NCI-H774 (cell line): ENCODE measurements at places on chromosomes 5 and 9.

- DNase-seq = no peak
Observed at GRCh38 chr5:168317096-168317520, 25.7 kb downstream of the WWC1 start.

DNA sequence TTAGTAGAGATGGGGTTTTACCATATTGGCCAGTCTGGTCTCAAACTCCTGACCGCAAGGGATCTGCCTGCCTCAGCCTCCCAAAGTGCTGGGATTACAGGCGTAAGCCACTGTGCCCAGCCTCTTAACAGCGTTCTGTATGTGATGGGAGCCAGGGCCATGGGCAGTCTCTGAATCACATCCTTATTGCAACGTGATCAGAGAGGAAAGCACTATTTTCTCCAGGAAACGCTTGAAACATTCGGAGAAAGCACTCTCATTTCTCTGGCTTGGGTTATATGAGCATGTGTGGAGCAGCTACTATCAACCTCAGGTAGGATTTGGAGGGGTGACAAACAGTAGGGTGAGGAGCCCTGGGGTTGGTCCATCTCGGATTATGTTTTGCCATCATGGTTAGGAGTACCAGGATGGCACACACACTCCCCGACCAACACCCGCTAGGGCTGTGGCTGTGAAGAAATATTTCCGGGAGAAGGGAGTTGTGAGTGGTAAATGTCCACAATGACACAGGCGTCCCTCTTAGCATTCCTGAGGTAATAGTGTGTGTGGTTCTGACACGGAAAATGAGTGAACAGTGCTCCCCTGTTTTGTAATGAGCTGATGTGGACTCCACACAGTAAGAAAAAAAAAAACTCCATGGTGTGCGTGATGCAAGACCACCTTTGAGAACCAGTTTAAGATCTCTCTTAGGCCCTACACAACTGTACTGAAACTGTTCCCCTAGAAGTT, 406.2 kb upstream of the ZNF608 start:
- DNase-seq = no peak

- no peak for DNase-seq
Observed at GRCh38 chr5:169650701-169651331, 13.7 kb downstream of the DOCK2 start.

GRCh38 chr5:55800924-55801323, 50.2 kb upstream of the IL31RA start:
- DNase-seq = no peak

- no peak for DNase-seq
Observed at GRCh38 chr9:135741276-135742219, 39.6 kb downstream of the KCNT1 start.

DNA sequence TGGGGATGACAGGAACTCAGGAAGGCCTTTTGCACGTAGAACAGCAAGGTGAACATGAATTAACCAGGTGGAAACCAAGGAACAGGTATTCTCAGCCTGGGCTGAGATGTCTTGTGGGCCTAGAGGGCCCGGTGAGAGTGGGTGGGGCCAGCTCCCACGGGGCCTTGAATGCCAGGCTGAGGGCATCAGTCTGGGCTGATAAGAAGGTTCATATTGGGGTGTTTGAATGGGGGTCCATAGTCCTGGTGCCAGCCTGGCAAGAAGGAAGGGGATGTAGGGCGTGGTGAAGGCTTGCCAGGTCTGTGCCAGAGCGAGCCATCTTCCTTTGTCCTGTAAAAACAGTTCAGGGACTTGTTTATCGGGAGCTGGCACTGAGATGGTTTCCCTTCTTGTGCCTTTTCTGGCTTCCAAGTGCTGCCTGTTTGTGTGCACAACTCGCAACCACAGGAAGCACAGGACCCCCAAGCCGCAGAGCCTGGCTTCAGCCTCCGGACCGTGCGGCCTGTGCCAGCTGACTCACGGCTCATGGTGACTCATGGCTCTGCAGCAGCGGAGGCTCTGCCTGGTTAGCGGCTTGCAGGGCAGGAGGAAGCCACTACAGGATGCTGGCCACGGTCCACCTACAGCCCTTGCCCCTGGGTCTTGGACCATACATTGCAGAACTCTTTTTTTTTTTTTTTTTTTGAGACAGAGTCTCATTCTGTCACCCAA, 2.4 kb downstream of the CARD19 start:
- DNase-seq = no peak

GRCh38 chr9:129258124-129258822, 80.2 kb upstream of the IER5L start:
- DNase-seq = peak; percentile 80

DNA sequence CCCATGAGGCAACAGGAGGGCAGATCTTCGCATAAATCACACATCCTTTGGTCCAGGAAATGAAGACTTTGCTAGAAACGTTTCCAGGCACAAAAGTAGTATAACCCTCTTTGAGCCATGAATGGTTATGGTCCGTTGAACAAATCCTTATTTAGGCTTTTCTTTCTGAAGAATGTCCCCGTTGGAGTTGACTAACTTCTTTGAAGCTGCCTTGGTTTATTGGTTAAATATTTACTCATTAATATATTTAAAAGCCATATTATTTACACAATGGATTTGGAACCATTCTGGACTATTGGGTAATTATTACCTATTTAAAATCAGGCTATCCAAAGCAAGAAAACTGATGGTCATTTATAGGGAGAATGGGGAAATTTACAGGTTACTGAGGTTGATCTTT, 347.6 kb upstream of the SLC30A5 start:
- DNase-seq = no peak

DNA sequence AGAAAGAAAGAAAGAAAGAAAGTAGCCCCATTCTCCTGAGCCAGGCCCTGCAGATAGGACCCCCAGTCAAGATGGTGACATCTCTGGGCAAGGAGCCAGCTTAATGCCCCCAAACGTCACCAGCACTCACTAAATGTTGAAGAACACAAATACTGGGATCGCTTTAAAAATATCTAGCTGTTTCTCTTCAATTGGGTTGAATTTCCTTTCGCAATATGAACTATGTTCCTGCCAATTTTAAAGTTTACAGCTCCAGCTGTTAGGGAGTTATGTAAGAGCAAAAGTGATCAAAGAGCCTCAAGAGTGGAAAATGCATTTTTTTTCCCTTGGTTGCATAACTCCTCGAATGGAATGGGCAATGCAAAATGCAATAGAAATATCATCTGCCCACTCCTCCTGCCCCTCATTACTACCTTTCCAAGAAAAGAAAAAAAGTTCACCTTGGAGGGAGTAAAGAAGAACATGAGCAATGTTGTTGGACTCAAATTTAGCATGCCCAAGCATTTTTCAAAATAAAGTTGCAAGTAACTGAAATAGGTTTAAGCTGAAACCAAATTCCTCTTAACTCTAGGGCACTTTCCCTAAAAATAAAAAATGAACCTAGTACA, 244.2 kb upstream of the PIK3R1 start:
- DNase-seq = no peak

GRCh38 chr5:66843065-66843464, 246.9 kb downstream of the MAST4 start:
- DNase-seq = no peak

DNA sequence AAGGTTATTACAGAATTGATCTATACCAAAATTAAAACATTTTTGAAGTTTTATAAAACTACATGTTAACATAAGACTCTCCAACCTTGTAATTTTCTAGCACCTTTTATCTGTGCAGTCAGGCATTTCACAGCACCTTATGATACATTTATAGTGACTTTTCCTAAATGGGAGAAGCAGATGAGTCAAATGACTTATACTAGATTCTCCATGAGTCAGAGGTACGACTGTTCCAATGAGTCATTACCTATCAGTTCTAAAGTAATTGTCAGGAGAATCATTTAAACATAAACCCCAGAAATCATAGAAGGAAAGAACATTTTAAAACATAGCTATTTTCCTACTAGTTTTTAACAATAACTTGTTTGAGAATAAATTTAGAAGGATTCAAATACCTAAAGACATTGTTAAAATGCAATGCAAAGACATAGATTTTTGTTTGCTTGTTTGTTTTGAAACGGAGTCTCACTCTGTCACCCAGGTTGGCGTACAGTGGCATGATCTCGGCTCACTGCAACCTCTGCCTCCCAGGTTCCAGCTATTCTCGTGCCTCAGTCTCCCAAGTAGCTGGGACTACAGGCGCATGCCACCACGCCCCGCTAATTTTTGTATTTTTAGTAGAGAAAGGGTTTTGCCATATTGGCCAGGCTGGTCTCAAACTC, 34.7 kb upstream of the DMXL1 start:
- DNase-seq = no peak

- no peak for DNase-seq
Observed at GRCh38 chr9:105141146-105141975, 103.1 kb upstream of the SLC44A1 start.

DNA sequence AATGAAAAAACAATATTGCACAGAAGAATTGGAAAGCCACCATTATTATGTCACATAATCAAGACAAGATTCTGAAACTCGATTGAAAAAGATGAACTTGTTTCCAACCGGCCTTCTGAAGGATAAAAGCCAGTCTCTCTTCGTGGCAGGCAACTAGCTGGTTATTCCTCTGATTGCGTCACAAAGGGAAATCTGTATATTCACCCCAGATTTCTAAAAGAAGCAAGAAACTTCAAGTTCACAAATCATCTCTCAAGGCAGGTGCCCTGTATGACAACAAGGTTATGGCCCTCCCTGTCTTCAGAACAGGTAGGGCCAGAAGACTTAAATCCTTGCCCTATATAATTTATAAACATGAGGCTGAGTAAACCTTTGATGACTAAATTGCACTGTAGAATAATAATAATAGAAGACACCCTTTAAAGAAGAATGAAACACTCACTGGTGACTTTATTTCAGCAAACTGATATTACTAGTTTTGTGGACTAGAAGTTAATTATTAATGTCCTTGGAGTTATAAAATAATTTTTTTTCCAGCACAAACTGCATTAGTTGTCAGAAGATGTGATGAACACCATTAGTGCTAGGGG, 2.9 kb upstream of the KLF4 start:
- DNase-seq = no peak

DNA sequence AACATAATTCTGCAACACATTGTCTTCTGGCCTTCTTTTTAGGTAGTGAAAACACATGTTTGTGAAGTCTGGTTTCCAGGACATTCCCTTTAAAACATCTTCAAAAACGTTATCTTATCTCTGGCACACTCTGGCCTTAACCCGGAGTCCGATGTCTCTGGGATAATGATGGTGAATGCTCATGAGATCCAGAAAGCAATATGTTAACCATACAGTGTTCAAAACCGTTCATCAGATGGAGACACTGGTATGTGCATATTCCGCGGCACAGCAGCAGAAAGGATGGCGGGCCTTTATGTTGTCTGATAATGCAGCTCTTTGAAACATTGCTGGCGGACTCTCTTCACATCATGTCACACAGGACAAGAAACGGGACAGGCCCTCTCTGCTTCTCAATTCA, 605.2 kb downstream of the CCDC171 start:
- no peak for DNase-seq

DNA sequence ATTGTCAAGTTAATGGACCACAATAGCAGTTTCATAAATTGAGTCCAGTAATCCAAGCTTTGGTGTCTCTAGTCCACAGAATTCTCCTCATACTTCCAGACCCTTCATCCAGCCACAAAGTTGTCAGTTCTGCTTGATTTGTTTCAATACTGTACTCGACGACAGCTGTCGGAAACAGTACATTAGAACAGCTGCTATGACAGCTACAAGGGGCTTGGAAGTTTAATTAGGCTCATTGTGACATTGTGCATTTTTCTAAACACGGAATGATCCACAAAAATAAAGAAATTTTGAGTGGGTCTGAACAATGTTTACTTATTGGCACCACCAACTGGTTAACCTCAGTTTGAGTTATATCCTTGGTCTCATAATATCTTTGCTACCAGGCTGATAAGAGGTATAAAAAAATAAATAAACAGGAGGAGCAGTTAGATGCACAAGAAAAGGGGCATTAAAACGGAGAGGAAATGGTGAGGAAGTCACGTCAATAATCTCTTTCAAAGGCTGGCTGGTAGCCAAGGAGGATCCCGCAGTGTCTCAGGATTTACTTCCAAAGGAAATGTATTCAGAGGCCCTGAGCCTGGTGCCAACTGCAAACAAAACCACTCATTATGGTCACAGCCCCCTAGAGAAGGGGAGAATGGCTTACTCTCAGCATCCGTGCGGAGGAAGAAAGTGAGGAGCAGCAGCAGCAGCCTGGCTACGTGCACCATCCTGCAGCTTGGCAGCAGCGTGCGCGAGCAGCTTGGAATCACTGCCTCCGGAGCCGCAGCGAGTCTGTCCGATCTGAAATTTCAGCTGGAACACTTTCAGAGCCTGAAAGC, 933.8 kb upstream of the DMAC1 start:
- peak; percentile 18 for DNase-seq

GRCh38 chr9:96553070-96553469, 66.6 kb downstream of the CDC14B start:
- no peak for DNase-seq

DNA sequence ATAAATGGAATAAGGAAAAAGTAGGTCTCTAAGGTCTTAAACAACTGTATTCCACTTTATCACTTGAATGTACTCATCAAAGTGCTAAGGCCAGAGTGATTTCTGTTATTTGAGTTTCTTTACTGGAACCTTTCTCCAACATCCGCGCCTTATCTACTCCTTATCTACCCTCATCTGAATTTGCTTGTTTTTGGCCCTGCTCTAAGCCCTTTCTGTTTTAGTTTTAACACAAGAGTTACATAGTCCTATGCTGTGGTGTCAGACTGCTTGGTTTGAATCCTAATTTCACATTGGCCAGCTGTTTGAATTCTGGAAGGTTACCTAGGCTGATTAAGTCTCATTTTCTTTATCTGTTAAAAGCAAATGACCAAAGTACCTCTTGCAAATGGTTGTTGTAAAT, 128.3 kb downstream of the PCSK5 start:
- no peak for DNase-seq

DNA sequence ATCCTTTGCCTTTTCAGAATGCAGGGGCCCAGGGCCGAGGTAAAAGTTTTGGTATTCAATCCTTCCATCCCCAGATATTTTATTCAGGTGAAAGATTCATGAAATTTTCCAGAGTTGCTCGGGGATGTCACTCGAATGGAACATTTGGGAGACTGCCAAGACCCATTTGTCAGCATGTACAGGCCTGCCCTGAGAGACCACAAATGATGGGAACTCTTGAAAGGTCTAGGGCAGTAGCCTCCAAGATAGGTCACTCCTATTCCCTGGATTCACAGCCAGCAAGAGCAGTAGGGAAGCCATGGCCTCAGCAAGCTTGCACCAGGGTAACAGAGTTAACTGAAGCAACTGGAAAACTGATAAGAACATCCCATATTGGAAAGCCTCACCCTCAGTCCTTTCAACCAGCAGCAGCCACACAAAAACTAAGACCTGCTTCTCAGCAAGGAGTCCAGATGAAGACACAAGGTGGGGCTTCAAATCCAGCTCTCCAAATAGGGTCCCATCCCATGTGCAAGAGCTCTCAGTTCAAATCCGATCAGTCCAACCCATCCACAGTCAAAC, 12.5 kb downstream of the CARD6 start:
- DNase-seq = no peak

DNA sequence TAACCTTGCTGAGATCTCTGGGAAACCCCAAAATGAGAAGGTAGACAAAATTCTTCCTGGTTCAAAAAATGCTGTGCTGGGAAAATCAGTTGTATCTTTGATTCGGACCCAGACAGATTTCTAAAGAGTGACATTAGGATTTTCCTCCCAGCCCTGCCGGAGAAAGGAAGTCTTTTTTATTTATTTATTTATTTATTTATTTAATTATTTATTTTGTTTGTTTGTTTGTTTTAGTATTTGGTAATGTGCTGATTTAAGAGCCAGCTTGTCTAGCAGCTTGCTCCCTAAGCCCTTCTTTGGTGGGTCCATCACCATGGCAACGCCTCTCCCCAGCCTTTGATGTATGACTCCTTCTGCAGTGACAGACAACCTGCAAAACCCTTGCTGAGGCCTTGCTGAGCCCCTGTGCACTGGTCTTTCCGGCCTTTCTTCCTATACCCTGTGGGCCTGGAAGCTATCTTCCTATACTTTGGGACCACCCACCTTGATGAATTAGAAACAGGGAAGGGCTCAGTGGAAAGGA, 60.6 kb upstream of the AFAP1L1 start:
- DNase-seq = no peak
